CD4-positive, alpha-beta T cell treated with Interleukin-6 at 100 ng/mL for 8 hours (primary cell): ENCODE measurements at places on chromosomes 13 and 19.

DNA sequence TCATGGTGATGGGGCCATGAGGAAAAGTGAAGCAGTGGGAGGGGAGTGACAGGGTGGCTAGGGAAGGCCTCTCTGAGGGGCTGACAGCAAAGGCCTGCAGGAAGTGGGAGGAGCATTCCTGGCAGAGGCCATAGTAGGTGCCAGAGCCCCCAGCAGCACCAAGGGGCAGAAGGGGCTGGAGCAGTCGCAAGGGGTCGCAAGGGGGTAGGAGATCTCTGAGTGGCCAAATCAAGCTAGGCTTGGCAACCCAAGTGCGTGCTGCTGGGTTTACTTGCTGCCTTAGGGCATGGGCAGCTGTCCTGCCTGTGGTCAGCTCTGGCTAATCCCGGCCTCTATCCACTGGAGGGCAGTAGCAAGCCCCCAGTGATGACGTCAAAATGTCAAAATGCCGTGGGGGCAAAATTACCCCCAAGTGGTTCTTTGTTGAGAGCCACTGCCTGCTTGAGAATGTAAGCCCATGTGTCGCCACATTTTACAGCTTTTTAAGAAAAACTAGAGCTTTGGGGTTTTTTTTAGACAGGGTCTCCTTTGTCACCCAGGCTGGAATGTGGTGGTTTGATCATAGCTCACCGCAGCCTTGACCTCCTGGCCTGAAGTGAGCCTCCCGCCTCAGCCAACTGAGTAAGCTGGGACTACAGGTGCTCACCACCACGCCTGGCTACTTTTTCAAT, 11.8 kb downstream of the CCDC97 start:
- DNase-seq = no peak

DNA sequence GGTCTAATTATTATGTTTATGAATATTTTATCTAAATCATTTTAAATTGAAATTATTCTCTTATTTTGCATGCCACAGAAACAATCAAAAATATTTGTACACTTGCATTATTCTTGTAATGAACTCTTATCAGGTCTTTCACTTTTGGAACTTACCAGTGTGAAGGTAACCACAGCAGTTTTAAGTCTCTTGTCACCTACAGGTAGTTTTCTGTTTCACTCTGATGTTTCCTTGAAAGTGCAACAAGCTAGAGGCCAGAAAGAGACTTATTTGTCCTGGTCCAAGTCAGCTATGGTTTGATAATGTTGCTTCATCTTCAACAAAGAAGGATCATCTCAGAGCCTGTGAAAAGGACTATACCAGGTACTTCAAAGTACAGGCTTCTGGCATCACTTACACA, 133.4 kb upstream of the NBEA start:
- DNase-seq = no peak

- no peak for DNase-seq
Measured at GRCh38 chr19:48866692-48867091, 1.7 kb downstream of the PLEKHA4 start.

DNA sequence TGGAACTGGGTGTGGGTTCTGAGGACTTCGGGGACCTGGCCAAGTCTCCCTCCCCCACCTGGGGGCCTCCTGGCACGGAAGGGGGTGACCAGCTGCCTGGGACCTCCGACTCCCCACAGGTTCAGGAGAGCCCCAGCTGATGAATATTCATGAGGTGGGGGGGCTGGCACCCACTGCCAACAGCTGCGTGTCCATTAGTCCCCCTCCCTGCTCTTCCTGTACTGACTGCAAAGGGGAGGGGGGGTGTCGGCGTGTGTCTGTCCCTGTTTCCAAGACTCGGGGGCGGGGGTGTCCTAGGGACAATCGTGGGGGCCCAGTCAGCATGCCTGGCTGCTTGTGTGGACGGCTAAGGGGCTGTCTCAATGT, 10.6 kb upstream of the NFIX start:
- no peak for DNase-seq

DNA sequence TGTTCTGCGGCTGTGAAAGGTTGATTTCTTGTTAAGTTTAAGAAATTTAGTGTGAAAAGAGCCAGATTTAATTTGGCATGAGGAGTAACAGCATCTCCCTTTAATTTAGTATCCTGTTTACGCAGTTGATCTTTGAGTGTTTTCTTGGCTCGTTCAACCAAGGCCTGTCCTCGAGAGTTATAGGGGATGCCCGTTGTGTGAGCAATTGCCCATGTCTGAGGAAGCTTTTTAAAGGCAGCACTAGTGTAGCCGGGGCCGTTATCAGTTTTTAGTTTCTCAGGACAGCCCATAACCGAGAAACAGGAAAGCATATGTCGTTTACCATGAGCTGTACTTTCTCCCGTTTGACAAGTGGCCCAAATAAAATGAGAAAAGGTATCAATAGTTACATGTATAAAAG, 47.5 kb upstream of the ZNF43 start:
- DNase-seq = no peak
